Adrenal gland (tissue), 19 donors: ENCODE measurements at places on chromosomes 6 and 20.

- DNase-seq = no peak
Measured at GRCh38 chr6:36333171-36333895, 3.4 kb downstream of the BNIP5 start.

GRCh38 chr6:146887447-146888077 is 288.8 kb downstream of the ADGB start:
- no peak for DNase-seq

DNA sequence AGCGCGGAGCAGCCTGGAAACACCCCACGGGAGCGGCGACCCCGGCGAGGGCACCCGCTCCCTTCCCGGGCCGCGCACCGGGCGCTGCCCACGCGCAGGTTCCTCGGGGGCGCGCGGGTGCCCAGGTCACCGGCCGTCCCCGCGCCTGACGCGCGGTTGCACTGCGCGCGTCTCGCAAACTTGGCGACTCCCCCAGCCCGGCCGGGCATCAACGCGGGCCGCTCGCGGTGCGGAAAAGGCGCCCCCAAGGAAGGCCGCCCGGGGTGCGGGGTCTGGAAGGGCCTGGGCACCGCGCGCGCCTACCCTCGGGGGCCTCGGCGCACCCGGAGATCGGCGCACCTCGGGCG is 555 bp upstream of the ZBTB46 start:
- DNase-seq = no peak

DNA sequence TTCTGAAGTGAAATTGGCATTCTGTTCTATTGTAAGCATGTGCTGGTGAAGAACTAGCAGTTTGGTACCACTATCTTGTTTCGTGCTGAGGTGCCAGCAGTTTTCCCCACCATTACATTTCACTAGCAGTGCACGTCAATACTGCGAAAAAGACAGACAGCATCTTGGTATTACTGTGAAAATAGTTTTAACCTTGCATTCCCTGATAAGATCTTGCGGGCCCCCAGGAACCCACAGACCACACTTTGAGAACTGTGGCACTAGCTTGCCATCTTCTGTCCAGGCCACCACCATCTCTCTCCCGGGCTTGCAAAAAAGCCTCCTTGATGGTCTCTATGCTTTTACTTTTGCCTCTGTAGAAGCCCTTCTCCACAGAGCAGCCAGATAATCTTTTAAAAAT is 185.7 kb downstream of the BACH2 start:
- DNase-seq = no peak

GRCh38 chr6:166057431-166057830 is 110.2 kb downstream of the TBXT start:
- no peak for DNase-seq
